AG10803 (cell line): ENCODE measurements at places on chromosomes 11 and 22.

GRCh38 chr11:44057340-44057739 is 8.7 kb upstream of the ACCS start:
- no peak for DNase-seq

DNA sequence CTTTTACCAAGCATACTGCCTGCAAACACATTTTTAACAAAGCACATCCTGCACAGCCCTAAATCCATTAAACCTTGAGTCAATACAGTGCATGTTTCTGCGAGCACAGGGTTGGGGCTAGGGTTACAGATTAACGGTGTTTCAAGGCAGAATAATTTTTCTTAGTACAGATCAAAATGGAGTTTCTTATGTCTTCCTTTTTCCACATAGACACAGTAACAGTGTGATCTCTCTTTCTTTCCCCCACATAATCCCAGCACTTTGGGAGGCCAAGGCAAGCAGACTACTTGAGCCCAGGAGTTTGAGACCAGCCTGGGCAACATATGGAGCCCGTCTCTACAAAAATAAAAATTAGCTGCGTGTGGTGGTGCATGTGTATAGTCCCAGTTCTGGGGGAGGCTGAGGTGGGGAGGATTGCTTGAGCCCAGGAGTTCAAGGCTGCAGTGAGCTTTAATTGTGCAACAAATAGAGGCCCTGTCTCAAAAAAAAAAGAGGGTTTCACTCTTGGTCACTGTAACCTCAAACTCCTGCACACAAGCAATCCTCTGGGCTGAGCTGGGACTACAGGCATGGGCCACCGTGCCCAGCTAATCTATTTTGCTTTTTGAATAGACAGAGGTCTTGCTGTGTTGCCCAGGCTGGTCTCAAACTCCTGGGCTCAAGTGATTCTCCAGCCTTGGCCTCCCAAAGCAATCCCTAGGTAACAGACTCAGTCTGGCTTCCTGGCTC is 19.7 kb upstream of the SLC3A2 start:
- no peak for DNase-seq

GRCh38 chr22:46916886-46917770 is 154.7 kb downstream of the TBC1D22A start:
- no peak for DNase-seq

DNA sequence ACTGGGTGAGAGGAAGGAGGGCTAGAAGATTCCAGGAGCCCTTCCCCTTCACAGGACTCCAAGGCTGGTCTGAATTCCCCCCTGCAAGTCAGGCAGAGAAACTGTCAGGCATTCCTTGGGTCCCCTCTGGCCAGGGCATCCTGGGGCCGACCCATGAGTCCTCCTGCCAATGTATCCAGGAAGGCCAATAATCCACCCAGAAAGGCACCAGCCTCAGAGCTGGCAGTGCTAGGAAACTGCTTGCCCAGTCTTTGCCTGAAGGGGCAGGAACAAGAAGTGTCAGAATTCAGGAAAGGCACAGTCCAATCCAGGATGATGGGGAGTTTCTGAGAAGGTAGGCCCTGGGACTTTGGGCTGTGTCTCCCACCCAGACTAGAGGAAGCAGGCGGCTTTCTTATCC is 41.0 kb downstream of the BUD13 start:
- no peak for DNase-seq

GRCh38 chr22:24380220-24380904 is 47.0 kb upstream of the ADORA2A start:
- DNase-seq: no peak

- DNase-seq: no peak
Measured at GRCh38 chr11:1092919-1093318, 18.2 kb downstream of the MUC2 start.

GRCh38 chr11:72226701-72227100 is 2.1 kb downstream of the INPPL1 start:
- no peak for DNase-seq

DNA sequence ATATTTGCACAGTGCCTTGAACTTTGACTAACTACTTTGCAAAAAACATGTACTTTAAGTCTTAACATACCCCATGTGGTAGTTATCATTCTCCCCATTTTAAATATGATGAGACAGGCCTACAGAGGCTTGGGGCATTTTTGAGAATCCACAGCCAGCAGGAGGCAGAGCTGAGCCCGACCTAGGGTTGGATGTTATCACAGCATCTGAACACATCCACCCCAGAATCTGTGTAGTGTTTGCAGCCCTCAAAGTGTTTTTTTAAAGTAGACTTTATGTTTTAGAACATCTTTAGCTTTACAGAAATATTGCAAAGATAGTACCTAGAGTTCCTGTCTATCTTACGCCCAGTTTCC is 17.6 kb downstream of the OTOG start:
- no peak for DNase-seq
